ENCODE measurements at places on chromosomes 3 and 15. TPM values are rescaled to one million over a fixed set of nuclear protein-coding genes. Genes with fewer than 3 reads are reported as not detected.
A peak's percentile ranks its signal among the peaks of the same experiment; 100 is the strongest.

SLC4A7 gene
- 26.8 TPM for total RNA-seq

UPK1B gene
- not detected for total RNA-seq

- DNase-seq, result no peak
Measured at GRCh38 chr3:60720736-60721135, 530.5 kb downstream of the FHIT start.

DNA sequence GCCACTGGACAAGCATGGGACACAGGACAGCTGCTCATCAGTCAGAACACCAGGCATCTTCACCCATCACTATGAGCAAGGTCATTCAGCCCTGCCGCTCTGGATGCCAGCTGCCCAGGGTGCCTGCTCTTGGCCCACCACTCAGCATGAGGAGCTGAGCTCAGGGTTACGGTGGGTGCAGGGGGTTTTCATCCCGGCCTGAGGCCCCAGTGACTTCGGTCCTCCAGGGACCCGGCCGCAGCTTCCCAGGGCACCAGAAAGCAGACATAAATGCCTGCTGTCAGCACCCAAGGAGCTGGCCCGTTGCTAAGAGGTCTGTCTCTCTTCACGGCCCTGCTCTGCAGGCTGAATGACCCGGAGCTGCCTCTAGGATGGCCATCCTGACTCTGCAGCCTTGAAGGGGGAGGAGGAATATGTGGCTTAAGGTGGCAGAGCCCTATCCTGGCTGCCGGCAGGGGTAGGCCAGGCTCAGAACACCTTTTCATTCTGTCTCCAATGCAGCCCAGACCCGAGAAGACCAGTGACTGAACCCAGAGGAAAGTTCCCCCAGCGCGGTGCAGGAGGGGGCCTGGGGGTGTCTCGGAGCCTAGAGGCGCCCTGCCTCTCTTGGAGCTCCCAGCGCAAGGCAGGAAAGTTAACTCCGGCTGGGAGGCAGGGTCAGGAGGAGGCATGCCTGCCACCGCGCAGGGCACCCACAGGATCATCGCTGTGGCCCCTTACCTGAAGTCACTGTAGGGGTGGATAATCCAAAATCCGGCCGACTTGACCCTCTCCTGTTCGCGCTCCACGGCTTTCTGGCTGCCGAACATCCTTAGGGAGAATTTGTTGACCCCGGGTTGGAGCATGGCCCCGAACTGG, 1.8 kb downstream of the HCN4 start:
- no peak for DNase-seq

DNA sequence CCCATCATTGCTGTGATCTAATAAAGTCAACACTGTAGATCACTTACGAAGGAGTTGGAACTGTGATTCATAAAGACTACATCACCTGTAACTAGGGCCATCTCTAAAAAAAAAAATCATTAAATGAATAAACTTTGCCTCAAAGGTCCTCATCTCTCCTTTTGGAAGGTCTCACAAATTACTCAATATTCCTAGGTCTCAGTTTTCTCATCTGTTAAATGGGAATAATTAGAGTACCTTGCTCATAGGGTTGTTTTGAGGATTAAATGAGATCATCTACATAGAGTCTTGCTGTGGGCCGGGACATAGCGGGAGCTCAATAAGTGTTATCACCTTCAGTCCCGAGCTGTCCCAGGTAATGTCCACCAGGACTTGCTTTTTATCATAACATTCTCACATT, 335.1 kb upstream of the PROK2 start:
- DNase-seq, result no peak

DNA sequence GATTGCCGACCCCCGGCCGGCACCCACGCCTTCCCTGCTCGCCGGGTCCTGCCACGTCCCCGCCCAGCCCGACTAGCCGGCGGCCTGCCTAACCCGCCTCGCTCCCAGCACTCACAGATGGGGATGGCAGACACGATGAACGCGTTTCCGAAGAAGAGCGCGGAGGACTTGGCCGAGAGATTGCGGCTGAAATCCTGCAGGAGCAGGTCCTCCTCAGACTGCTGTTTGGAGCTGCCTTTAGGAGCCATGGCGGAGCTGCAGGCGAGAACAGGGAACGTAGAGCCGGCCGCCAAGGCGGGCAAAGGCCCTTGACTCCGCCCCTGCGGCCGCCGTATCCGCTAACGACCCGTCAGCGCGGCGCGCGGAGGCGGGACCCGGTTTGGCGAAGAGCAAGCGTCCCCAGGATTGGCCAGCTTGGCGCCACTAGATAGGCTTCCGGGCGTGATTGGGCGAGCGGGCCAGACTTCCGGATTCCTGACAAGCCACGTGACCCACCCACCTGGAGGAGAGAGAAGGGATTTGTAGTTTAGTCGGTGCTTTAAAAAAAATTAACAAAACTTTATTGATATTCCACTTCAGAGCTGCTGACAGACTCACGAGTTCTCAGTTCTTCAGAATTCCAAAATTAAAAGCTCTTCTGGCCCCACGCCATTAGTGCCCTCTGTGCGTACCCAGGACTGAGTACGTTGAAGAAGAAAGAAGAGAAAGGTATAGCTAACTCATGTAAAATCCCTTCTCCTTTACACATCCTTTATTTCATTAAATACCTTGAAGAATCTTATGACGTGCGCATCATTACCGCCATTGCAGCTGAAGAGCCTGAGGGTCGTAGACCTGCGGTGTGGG, at the start of gene SSR3:
TSS of gene SSR3 (minus strand) at position 276 of the 846 bp plus-strand sequence. CDS start at position 248, 28 bp downstream.
- DNase-seq, result peak; percentile 100

DNA sequence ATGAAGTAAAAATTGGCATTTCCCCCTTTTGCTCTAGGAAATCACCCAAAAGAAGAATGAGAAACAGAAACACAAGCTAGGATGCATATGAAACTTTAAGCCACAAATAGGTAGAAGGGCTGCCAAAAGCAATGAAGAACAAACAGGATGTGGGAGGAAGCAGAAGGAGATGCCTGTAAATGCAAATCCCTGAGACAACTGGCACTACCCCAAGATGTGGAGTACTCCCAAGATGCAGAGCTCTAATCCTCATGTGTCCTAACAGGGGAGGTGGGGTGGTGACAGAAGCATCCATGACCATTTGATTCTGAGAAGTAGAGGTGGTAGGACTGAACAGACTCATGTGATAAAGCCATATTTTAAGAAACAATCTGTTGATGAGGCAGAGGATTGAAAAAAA, 31.9 kb upstream of the ZNF280D start:
- peak; percentile 59 for DNase-seq

DNA sequence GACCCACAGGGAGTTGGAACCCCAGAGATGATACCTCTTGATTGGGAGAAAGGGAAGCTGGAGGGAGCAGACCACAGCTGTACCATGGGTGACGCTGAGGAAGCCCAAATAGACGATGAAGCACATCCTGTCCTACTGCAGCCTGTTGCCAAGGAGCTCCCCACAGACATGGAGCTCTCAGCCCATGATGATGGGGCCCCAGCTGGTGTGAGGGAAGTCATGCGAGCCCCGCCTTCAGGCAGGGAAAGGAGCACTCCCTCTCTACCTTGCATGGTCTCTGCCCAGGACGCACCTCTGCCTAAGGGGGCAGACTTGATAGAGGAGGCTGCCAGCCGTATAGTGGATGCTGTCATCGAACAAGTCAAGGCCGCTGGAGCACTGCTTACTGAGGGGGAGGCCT, 201.1 kb downstream of the AKAP13 start:
- DNase-seq, result peak; percentile 72

GRCh38 chr15:84878504-84878903, 6.0 kb upstream of the SLC28A1 start:
- DNase-seq, result peak; percentile 48

Measured in lung microvascular endothelial cell (primary cell).